ENCODE measurements at places on chromosomes 16 and 17.

DNA sequence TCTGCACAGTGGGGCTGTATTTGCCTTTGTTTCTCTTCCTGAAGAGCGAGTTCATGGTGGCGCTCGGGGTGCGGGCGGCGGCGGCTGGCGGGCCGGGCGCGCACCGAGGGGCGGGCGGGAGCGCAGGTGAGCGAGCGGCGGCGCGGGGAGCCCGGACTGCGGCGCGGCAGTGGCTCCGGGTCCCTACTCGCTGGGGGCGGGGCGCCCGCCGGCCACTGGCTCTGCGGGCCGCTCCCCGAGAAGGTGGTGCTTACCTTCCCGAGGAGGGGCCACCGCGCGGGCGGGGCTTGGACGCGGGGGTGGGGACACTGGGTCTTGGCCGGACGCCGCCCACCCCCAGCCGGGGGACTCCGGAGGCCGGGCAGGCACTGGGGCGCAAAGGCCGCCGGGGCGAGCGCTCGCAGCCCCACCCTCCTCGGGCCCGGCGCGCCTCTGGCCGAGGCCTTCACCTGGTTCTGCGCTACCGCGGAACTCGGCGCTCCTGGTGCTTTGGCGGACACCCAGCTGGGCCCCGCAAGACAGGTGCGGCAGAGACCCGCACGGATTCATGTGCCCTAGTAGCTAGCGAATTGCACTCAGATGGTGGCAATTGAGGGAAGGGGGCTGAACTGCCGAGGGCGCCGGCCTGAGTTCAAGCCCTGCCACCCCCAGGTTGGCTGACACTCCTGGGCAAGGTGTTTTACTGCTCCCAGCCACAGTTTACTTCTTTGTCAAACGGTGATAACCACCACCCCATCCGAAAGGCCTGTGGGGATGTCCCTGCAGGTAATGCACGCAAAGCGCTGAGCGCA is at the start of gene PPL:
Gene PPL, minus strand, starts transcription at position 158 of the 791 bp plus-strand sequence. Its CDS starts 103 bp downstream, at position 55.
- no peak for DNase-seq

- no peak for DNase-seq
These were observed 333.0 kb downstream of the SEC14L1 start for GRCh38 chr17:77473615-77474226.

DNA sequence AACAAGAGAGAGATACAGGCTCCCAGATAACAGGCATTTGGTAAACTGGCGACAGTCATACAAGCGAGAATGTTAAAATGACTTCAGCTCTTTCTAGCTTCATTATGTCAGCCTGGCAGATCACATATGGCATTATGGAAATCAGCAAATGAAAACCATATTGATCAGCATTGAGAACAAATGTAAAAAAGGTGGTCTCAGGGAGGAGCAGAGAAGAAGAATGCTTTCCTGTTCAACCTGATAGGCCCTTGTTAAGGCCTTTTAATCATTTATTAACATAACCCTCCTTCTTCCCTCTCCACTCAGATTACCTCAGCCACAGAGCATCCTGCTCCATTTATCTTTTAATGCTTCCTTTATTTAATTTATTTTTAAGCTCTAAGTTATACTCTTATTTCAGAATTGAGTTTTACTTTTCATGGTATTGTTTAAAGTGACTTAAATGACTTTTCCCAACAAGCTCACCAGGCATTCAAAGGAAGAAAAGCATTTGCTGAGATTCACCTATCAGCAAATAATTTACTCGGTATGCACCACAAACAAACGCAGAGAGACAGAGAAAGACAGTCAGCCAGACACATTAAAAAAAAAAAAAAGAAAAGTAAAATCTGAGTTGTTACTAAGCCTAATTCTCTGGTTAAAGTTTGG is 243.9 kb upstream of the TBX2 start:
- no peak for DNase-seq

DNA sequence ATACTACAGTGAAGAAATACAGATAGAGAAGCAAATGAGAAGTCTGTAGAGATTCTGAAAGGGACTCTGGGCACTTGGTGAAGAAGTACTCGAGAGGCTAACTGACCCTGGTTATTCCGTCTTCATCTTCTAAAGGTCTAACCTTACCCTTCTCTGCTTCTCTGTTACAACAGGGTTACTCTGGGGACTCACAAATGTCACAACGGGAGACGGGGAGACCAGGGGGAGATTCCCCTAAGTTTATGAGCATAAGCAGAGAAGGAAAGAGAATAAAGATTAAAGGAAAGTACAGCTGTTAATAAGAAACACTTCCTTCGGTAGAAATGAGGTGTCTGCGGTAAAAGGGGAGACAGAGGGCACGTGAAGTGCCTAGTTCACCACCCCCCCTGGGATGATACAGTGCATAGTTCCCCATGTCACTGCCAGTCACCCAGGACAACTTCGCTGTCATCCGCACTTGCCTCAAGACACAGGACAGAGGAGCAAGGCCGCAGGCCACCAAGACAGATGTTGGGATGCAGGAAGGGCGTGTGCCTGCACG is 75.2 kb upstream of the TRAP1 start:
- DNase-seq = no peak

GRCh38 chr16:26816266-26816665 is 250.5 kb upstream of the C16orf82 start:
- DNase-seq = no peak

DNA sequence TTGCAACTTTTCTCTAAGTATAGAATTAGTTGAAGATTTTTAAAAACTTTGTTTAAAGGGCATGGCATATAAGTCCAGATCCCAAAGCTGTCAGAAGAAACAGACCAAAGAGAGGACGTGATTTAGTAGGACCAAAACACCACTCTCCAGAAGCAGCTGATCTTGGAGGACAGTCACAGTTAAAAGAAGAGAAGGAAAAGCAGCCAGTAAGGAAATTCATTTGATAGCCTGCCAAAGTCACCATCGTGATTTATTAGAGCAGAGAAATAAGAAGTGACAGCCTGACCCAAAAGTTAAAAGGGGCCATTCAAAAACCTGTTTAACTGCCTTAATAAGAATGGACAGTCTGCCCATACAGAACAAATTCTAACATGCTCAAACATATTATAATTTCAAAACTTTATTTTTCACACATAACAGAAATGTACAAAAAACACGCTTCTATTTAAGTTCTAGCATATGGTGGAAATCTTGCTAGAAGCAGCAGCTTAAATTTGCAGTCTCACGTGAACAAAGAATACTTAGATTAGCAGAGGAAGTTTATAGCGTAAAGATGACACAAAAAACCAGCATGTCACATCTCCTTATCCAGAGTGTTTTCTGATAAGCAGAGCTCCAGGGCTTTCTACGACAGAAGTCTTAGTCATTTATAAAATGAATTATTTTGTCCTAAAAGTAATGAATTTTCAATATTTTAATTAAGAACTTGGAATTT is 37.2 kb downstream of the TXNDC11 start:
- no peak for DNase-seq

DNA sequence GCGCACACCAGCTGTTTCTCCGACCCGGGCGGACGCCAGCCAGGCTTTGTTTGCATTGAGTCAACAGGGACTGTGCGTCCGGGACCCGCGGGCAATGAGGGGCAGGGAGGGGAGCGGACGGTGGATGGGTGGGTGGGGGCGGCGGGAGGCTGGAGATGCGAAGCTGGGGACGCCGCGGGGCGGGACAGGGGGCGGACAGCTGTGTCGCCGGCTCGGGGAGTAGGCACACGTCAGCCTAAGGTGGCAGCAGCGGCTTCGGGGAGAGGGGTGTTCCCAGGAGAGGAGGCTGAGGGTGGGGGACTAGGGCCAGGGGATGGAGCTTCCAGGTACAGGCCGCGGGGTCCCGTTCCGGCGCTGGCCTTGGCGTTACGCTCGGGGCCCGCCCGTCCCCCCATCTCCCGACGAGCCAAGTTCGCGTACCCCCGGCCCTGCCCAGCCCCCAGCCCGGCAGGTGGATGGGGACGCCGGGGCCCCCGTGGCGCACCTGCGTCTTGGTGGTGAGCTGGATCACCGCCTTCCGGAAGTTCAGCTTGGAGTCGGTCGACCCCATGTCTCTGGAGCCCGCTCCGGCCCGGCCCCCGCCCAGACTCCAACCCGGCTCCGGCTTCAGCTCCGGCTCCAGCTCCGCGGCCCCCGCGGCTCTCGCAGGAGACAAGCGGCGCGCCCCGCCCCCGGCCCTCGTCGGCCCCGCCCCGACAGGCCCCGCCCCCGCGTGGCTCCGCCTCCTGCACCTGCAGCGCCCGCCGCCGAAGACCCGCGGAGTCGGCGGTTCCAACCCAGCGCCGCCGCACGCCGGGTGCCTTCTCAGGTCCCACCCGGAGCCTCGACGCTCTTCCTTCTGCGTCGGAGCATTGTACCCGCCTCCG is at the start of gene HID1:
Gene HID1, minus strand, starts transcription at position 653 of the 866 bp plus-strand sequence. Its CDS starts 103 bp downstream, at position 550.
- peak; percentile 54 for DNase-seq

DNA sequence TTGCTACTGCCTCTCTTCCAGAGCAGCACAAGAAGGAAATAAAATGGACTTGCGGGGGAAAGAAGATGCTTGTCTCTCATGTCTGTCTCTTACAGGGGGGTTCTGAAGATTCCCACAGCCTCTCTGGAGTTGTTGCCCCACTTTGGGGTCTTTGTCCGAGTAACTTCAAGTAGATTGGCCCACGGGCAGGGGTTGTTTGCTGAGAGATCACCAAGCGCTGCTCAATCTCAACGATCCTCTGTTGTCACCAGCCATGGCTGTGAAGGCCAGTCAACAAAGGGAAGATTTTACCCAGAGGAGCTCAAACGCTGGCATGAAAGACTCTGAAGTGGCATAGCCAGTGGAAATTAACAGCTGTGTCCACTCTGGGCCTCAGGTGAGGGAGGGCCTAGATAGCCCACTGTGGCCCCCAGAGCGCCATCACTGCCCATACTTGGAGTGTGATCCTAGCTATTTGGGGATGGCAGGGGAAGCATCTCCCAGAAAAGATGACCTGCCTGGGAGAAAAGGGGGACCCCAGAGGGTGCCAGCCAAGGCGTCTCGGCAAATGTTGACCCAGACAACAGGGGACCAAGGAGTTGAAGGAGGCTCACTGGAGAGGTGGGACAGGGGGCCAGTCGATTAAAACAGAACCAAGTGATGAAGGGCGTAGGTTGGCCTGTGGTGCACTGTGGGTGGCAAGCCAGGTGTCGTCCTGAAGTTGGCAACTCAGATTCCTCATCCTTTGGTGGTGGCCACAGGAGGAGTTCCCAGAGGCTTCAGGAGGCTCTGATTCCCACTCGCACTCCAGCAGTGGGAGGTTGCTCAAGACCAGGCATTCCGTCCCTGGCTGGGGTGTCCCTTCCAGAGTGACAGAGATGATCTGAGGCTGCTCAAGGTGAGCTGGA is 28.0 kb downstream of the SLC13A5 start:
- no peak for DNase-seq

DNA sequence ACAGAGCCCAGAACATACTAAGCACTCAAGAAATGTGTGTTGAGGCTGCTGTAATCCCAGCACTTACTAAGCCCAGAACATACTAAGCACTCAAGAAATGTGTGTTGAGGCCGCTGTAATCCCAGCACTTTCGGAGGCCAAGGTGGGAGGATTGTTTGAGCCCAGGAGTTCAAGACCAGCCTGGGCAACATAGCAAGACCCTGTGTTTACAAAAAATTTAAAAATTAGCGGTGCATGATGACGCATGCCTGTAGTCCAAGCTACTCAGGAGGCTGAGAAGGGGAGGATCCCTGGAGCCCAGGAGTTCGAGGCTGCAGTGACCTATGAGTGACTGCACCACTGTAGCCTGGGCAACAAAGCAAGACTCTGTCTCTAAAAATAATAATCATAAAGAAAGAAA is 6.7 kb upstream of the ZDHHC1 start:
- DNase-seq = no peak

- no peak for DNase-seq
These were observed 23.9 kb downstream of the NLRC5 start for GRCh38 chr16:57013229-57013628.

DNA sequence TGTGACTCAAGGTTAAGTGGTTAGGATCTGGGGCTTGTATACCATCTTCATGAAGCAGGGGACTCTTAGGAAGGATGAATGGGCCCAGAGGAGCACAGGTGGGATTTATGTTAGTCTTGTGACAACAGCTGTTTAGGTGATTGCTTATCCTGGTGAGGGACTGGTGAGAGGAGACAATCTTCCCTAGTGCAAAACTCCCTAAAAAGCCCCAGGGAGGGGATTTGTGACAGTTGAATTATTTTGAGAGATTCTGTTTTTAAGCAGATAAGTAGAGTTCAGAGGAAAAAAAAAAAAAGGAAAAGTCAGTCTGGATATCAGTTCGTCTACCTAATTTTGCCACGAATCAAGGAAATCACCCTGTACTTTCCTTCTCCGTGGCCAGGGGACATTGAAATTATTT is 35.1 kb upstream of the SEC14L1 start:
- DNase-seq = no peak

DNA sequence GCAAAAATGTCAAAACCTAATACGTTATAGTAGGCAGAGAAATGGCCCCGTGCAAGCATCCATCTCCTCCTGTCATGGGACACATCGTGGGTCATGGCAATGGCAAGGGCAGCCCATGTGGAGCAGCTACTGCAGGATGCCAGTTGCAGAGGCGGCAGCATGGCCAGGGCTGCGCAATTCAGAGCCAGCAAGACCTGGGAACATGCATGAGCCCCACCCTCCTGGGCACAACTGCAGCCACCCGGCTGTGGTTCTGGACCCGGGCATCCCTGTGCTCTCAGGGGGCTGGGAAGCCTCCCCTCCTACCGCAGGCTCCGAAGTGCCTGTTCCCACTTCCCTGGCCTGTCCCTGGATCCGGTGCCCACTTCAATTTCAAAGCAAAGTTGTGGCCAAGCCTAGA is 203.6 kb downstream of the CPPED1 start:
- no peak for DNase-seq

GRCh38 chr17:7261379-7262191 is 693 bp downstream of the CLDN7 start:
- DNase-seq = no peak

DNA sequence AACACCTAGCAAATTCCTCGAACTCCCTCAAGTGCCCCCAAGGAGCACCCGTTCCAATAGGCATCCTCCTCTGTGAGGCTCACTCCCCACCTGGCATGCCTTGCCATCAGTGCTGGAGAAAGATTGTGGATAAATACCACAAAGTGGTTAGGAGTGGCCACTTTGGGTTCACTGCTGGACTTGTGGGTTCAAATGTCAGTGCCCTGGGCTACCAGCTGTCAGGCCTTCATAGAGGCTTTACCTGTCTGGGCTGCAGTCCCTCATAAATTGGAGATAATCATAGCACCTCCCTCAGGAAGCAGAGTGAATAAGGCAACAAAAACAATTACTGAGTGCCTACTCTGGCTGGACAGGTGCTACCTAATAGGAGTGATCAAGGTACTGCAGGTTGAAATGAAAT is 1.5 kb upstream of the SYT17 start:
- no peak for DNase-seq

DNA sequence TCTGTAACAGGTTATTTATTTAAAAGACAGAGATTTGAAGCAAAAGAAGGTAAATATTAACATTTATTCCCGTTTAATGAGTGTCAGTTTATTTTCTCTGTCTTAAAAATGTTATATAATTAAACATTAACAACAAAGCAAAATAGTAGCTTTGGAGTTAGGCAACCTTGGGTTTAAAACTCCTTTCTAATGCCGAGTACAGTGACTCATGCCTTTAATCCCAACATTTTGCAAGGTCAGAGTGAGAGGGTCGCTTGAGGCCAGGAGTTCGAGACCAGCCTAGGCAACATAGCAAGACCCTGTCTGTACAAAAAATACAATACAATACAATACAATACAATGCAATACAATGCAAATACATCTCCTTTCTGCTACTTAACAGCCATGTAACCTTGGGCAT is 128.7 kb downstream of the CHD9 start:
- DNase-seq = no peak

Measured in NCI-H1092 (cell line).